ENCODE measurements at places on chromosomes 6 and 20.

GRCh38 chr20:4326195-4327065, 311.1 kb upstream of the RNF24 start:
- no peak for DNase-seq

GRCh38 chr6:14211562-14211942, 94.0 kb downstream of the CD83 start:
- DNase-seq, result peak; percentile 28

DNA sequence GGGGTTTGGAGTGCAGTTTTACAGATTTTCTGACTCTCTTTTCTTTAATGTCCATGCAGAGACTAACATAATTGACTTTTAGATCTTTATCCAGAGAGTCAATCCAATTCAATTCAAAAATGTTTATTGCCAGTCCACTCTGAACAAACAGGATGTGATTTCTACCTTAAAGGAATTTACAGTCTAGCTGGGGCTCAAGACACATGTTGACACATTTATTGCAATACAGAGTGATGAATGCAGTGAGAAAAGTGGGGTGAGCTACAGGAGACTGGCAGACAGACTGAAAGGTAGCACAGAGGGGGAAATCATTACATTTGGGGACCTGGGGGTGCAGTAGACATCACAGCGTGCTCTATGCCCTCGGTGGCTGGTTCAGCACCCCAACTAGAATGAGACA, 193.9 kb downstream of the SLC24A3 start:
- DNase-seq, result no peak

DNA sequence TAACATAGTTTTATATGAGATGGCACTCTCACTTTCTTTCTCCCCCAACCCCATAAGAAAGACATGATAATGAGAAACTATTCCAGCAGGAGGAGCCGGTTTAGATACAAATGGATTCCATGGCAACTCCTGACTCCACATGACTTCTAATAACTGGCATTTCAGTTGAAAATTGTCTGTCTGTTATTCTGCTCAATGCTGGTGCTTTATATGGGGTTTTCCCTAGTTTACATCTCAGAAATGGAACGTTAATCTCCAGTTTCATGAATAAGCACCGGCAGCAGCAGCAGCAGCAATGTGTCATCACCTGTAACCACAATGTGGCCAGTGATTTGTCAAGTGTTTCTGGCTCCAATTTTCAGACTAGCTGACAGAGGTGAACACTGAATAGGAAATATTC, 8.0 kb upstream of the SIM1 start:
- DNase-seq, result no peak

DNA sequence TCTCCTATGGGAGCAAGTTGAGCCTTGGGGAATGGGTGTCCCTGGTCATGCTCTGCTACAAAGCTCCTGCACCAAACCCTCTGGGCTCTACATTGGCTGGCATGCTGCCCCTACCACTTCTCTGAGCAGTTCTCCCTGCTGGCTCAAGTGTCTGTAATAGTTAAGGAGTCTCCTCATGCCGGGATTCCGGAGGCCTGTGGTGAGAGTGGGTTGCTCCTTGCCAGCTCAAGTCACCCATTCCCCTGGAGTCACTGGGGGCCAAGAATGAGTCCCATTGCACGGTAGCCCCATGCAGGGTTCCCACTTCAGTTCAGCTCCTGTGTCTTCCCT, 173.9 kb downstream of the PRDM13 start:
- peak; percentile 2 for DNase-seq

GRCh38 chr6:37967651-37968050, 148.1 kb downstream of the ZFAND3 start:
- DNase-seq, result no peak

- DNase-seq, result no peak
Observed at GRCh38 chr6:144334150-144334708, 49.1 kb downstream of the UTRN start.

DNA sequence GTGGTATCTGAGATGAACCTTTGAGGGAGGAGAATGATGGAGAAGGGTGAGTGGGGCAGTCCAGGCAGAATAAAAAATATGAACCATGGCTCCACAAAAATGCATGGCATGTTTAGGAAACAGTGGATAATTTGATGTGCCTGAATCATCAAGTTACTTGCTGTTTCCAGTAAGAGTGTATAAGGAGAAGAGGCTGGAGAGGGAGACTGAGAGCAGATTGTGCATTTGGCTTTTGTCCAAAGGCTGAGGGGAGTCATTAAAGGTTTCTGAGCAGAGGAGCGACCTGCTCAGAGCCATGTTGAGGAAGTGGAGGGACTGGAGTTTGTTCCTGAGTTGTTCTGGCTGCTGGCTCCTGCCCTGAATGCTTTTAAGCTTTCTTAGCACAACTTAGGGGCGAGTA, 6.1 kb downstream of the MMP24 start:
- DNase-seq, result peak; percentile 64

DNA sequence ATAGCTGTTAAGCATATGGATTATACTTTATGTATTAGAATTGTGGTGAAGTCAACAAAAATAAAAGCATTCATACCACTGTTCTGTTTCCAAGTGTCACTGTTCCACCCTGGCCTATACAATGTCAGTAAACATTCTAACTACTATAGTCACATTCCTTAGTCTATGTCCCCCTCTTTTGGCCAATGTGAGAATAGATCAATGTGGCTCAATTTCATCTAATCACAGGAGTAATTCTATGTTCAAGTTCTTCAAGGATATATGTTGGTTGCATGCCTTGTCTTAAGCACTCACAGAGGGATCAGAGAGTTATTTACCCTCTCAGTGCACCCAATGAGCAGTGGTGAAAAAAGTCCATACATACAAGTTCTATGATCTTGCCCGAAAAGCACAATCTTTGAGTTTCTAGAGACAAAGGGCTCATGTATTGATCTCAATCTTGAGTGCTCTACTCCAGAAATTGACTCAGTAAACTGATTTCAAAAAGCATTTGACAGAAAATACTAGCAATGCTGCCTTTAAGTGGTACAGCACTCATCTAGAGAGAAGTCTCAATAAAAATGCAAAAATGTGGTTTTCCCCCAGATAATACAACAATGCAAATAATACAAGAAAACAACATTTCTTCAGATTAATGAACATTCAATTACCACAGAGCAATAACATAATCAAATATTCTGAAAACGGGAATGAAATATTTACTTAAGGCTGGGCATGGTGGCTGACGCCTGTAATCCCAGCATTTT, 16.5 kb downstream of the SMLR1 start:
- DNase-seq, result no peak

GRCh38 chr20:50417023-50417329, 93.2 kb upstream of the PTPN1 start:
- no peak for DNase-seq

GRCh38 chr6:97174471-97174870, 108.5 kb downstream of the MMS22L start:
- DNase-seq, result no peak
